NCI-H460 (cell line): ENCODE measurements at places on chromosomes 2 and 18.

GRCh38 chr18:77949355-77949973, 699.8 kb downstream of the GALR1 start:
- no peak for DNase-seq

DNA sequence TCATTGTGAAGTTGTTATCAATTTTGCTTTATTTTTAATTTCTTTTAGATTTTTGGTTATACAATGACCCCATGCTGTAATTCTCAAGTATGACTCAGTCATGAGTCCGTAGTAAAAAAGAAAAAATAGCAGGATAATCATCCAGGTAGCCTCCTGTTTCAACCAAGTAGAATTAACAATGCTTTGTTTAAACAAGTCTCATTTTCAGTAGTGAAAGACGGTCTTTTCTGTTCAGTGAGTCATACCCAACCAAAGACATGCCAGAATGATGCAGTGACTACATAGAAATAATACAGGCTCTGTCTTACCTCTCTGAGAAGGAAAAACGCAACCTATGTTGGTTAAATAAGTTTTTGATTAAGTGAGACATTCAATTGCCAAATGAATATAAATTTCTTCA, 67.8 kb upstream of the DSC1 start:
- no peak for DNase-seq

DNA sequence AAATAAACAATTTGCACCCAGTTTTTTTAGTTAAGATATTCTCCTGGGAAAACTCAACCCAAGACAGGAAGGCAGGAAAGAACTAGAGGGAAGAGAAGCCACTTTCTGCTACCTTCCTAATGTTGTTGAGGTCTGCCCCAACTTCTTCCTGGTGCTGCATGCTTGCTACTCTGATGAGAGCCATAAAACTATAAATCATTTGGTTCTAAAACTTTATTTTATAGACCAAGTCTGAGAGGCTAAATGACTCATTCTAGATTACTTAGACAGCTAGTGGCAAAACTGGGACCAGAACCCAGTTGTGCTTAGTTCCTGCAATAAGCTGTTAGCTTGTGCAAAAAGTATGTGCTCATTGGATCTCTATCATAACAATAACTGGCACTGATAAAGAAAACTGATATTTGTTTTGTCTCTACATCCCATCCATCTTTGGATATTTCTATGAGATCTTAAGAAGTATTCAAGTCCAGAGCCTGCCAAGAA, 344.9 kb upstream of the SLC14A2 start:
- DNase-seq, result no peak

DNA sequence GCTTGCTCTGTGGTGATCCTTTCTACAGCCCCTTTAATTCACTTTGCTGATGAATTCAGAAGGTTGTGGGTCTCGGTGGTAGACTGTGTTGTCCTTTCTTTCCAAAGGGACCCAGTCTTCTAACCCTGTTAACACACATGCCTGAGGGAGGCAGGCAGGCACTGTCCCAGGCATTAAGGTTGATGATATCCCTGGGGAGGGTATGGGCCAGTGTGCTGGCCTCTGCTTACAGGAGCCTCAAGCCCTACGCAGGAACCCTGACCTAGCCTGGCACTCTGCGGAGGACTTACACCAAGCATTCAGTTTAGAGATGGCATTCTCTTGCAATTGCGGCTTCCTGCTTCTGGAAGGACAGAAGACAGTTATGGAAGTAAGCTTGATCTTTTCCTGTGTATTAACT, 102.5 kb downstream of the PKP4 start:
- no peak for DNase-seq

DNA sequence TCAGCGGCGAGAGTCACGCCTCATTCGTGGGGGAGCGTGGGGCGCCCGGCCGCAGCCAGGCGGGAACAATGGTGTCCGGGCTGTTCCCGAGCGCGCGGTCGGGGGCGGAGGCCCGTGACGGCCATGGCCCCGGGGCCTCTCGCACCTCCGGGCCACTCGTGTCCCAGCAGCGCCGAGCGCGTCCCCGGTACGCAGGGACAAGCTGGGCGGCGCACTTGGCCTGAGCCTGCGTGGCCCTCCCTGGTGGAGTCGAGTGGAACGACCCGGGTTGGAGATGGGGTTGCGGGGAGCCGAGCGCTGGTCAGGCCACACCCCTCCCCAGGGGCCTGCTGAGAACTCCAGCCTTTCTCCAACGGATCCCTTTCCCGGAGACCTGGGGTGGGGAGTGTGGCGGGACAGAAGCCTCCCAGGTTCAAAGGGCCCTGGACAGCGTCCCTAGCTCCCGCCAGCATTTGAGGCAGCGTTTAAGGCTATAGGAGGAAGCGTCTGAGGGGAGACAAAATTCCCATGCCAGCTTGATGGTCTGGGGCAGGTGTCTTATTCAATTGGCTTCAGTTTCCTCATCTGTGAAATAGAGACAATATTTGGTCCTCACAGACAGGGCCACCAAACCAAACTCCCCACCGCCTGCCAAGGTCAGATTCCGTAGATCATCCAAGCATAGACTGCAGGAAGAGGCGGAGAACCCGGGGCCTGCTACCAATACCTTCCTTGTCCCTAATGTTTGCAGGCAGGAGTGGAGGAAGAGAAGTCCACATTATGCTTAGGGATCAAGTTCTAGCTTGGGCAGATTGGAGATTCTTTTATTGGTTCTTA, 553 bp downstream of the CNDP2 start:
- peak; percentile 29 for DNase-seq

DNA sequence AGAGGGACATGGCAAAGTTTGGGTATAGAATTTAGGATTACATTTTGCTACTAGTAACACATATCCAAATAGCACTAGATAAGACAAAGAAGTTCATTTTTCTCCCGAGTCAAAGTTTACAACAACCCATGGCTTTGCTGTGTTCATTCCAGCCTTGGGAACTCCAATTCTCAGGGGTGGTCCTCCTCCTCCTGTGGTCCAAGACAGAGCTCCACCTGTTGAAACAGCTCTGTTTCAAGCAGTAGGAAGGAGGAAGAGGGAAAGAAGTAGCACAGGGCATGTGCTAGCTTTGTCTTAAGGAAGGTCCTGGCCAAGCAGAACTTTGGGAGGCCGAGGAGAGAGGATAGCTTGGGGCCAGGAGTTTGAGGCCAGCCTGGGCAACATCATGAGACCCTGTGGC, 113.8 kb upstream of the SIX2 start:
- no peak for DNase-seq

DNA sequence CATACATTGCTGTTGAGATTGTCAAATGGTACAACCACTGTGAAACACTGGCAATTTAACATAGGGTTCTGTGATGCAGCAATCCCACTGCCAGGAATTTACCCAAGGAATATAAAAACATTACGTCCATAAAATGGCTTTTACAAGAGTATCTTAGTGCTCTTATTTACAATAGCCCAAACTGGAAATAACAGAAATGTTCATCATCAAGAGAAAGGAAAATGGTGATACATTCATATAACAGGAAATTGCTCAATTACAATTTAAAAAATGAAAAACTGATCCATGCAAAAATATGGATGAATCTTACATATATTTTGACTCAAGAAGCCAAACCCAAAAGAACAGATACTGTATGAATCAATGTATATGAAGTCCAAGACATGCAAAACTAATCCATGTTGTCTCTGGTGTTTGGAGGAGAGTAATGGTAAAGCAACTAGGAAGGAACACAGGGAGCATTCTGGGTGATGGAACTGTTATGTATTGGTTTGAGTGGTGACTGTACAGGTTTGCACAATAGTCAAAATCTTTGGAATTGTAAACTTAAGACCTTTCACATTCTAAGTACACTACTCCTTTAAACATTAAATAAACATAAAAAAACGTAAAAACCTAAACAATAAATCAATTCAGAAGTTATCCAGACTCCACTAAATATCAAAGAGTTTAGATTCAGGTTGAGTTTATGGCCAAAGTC, 104.8 kb upstream of the WDR75 start:
- DNase-seq, result no peak

- DNase-seq, result no peak
These were observed 76.8 kb upstream of the EPC2 start for GRCh38 chr2:148567716-148568115.

GRCh38 chr2:1665761-1666505, 78.4 kb downstream of the PXDN start:
- DNase-seq, result no peak

DNA sequence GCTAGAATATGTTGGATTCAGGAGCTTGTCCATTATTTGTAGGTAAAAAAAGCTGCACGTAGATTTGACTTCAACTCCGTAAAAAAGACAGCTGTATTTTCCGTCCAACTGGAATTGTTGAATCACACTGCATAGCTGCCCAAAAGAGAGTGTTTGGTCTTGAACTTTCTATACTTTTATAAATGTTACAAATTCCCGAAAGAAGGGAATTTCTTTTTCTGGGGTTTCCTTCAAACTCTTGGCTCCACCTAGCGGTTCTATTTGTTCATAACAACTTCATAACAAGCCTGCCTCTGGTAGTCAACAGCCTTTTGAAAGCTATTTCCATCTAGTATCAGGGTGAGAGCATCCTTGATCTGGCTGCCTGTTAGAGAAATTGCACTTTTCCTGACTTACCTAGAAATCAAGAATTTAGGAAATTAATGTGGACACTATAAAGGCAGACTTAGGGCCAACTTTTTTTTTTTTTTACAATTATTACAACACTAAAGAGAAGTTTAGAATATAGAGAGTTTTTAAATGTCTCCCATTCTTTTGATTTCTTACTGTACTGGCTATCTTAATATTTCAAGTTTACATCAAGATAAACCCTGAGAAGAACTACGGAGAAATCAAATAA, 48.1 kb downstream of the TMEM185B start:
- peak; percentile 58 for DNase-seq

GRCh38 chr2:235432741-235433520, 60.9 kb upstream of the AGAP1 start:
- no peak for DNase-seq

DNA sequence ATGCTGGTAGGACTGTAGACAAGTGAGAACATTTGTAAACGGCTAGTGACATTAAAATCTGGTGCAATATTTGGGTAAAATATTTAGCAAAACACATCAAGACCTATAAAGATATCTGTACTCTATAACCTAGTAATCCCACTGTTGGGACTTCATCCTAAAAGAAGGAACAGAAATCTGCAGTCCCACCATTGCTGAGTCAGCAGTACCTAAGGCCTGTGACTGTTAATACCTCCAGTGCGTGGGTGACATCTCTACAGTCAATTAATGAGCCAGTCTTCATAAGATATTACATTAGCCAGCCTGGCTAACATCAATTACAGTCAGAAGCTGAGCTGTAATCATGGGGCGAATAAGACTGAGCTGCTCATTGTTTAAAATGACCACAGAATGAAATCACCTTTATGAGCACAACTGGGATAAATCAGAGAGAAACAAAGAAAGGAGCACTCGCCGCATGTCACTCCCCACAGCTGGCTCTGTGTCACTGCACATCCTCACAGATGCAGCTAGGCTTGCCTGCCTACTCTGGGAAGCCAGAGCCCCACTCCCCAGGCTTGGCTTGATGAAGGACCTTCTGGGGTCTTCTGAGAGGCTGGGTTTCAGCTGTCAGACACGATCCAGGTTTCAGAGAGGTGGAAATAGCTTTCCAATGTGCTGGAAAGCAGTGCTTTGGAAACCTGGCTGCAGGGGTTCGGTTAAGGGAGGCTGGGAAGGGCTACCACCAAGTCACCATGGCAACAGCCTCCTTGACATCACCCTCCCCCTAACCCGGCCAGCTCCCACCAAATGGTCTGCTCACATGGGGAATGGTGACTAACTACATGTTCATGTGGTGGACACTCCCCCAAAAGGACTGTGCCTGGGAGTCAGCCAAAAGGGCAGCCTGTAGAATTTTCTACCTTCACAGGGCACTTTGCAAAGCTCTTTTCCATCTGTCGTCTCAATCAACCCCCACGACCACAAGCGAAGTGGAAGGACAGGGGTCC, 145.0 kb downstream of the ZBTB7C start:
- DNase-seq, result no peak

DNA sequence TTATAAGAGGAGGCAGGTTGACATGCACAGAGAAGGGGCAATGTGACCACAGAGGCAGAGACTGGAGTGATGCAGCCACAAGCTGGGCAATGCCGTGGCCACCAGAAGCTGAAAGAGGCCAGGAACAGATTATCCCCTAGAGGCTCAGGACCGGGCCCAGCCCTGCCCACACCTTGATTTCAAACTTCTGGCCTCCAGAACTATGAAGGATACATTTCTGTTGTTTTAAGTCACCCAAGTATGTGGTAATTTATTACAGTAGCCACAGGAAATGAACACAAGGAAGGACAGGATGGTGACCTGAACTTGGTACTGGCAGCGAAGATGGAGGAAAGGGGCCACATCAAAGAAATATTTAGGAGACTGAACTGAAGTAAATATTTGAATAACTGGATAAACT, 66.8 kb upstream of the RIOK3 start:
- DNase-seq, result no peak

- no peak for DNase-seq
These were observed 21.7 kb downstream of the CDH19 start for GRCh38 chr18:66582211-66582610.

GRCh38 chr2:42366411-42366810, 5.4 kb upstream of the COX7A2L start:
- no peak for DNase-seq

DNA sequence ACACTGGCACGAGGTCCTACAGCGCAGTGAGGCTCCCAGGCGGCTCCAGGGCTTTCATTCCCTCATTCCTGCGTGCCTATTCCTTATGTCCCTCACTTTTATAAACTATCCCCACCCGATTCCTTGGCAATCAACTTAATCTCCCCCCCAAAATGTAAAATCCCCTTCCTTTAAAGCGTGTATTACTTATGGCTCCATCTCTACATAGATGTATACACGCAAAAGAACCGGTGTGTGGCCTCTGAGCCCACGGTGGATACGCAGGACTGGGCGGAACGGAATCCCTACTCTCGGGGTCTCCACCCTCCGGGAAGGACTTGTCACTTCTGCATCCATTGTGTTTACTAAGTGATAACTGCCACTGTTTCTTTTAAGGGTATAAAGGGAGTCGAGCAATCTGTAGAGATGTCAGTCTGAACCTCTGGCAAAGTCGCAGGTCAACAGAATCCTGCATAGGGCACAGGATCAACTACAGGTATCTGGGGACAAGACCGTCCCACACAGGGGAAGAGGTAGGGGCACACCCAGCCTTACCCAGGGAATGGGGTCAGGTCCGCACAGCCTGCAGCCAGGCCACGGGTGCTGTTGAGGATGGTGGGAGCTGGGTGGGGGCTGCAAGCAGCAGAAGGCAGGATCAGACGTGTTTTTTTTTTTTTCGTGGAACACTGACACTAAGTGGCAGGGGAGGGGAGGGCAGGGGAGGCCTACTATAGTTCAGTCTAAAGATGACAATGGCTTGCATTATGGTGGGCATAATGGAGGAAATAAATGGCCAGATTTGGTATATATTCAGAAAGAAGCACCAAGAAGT, 42.1 kb downstream of the HDLBP start:
- no peak for DNase-seq

GRCh38 chr2:160603771-160604510, 110.3 kb upstream of the RBMS1 start:
- no peak for DNase-seq
